ENCODE measurements at places on chromosomes 7 and 10.

GRCh38 chr10:76675951-76676587, 961.5 kb downstream of the KCNMA1 start:
- DNase-seq: no peak

DNA sequence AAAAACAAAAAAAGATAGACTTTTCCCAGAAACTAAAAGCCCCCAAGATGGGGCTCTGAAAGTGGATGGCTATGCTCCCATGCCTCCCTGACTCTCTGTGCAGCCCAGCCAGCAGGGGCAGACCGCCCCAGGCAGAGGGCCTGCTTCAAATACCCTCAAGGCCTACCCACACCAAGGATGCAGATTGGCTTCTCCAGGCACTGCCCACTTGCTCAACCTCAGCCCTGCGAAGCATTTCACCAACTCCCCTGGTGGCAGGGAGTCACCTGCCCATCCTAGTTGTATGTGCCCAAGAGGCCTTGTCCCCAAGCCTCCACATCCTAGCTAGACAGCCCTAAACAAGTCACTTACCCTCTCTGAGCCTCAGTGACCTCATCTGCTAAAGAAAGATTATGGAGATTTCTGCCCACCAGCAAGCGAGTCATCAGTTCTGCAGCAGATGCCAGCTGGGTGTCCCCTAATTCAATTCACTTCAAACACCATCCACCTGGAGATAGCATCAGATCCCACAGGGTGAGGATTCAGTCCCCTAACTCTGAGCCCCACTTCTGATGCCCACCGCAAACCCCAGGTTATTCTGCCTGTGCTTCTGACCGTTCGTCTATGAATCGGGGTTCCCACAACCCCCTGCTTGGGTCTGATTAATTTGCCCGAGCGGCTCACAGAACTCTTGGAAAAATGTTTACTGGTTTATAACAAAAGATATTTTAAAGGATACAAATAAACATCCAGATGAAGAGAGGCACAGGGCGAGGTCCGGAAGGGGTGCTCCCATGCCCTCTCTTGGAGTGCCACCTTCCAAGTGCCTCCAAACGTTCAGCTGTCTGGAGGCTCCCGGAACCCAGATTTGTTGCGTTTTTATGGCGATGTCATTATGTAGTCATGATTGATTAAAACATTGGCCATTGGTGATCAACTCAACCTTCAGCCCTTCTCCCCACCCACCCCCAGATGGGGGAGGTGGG, 18.6 kb upstream of the ZMIZ1 start:
- no peak for DNase-seq

DNA sequence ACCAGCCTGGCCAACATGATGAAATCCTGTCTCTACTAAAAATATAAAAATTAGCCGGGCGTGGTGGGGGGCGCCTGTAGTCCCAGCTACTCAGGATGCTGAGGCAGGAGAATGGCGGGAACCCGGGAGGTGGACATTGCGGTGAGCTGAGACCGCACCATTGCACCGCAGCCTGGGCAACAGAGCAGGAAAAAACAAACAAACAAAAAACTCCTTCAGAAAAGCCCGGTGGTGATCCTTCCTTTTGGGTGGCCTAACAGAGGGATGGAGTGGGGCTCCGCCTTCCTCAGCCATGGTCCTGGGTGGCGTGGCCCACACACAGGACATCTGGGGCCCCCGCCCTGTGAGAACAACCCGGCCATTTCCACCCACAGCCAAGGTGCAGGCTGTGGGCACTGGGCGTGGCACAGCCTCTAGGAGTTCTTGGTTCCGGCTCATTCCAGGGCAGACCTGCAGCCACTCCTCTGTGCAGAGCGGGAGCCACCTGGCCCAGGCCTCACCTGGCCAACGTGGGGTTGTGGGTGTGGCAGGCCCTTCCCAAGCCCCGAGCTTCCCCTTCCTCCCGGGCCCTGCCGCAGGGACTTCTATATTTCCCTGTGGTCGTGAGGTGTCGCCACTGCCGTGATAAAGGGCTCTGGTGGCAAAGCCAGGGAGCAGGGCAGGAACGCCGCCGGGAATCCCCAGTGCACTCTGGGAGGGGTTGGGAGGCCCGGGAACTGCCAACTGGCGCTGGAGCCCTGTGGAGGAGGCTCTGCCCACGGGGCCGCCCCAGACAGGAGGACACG, 37.6 kb downstream of the GET4 start:
- no peak for DNase-seq

- DNase-seq: peak; percentile 8
Observed at GRCh38 chr7:81264116-81264515, 345.3 kb upstream of the SEMA3C start.

DNA sequence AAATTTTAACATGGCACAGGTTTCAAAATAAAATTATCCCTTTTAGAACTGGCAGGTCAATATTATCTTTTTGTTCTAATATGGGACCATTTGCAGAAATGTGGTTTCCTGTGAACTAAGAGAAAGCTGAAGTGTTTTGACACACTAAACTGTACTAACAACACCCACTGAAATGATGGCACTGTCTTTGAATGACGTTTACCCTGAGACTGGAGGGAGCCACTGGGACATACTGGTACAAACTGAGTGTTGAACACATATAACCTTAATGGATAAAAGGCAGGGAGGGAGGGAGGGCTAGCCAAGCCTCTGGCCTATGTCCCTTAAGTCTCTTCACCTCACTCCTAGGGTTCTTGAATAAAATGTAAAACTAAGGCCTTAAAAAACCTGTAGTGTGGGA, 95.9 kb downstream of the PDE1C start:
- no peak for DNase-seq

DNA sequence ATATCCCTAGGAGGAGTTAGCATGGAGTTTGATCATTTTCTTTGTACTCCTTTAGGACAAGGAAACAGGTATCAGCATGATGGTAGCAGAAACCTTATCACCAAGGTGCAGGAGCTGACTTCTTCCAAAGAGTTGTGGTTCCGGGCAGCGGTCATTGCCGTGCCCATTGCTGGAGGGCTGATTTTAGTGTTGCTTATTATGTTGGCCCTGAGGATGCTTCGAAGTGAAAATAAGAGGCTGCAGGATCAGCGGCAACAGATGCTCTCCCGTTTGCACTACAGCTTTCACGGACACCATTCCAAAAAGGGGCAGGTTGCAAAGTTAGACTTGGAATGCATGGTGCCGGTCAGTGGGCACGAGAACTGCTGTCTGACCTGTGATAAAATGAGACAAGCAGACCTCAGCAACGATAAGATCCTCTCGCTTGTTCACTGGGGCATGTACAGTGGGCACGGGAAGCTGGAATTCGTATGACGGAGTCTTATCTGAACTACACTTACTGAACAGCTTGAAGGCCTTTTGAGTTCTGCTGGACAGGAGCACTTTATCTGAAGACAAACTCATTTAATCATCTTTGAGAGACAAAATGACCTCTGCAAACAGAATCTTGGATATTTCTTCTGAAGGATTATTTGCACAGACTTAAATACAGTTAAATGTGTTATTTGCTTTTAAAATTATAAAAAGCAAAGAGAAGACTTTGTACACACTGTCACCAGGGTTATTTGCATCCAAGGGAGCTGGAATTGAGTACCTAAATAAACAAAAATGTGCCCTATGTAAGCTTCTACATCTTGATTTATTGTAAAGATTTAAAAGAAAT, 4.8 kb downstream of the BAMBI start:
- no peak for DNase-seq

GRCh38 chr7:130065500-130066152, 4.7 kb upstream of the KLHDC10 start:
- no peak for DNase-seq
